ENCODE measurements at places on chromosomes 2 and 18.

DNA sequence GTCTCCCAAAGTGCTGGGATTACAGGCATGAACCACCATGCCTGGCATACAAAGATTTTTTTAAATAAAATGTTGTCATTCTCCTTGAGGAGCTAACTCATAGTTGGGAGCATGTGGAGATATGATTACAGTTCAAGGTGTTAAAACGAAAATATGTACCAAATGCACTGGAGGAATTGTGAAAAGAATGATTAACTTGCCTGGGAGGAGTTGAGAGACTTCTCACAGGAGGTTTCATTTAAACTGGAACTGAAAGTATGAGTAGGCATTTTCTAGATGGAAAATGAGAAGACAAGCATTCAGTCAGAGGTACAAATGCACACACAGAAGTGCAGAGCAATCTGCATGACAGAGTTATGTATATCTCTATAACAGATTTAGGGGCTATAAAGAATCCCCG is 126.6 kb upstream of the PDE1A start:
- no peak for DNase-seq

- no peak for DNase-seq
Observed at GRCh38 chr2:218444692-218445357, 25.9 kb downstream of the VIL1 start.

DNA sequence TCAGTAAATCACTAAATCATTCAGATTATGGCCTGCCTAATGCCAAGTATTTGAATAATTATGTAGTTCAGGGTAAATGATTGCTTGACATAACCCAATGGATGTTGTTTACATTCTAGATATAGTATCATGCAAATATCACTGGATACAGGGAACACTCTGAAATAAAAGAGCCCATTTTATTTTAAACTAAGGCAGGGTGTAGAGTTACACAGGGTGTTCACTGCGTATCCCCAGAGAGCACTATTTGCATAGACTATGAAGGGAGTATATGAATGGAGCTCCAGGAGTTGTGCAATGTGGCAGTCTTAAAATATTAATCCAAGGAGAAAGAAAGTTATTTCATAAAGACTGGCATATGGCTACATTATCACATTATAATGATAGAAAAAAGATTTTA is 701.1 kb upstream of the KLHL29 start:
- no peak for DNase-seq

GRCh38 chr2:184890311-184890710 is 292.0 kb downstream of the ZNF804A start:
- no peak for DNase-seq

GRCh38 chr2:69335311-69335710 is 51.7 kb downstream of the GFPT1 start:
- no peak for DNase-seq

GRCh38 chr2:162482463-162482862 is 138.5 kb downstream of the GCA start:
- no peak for DNase-seq

- DNase-seq = no peak
Observed at GRCh38 chr2:84816426-84817026, 64.4 kb downstream of the TRABD2A start.

- DNase-seq = no peak
Observed at GRCh38 chr2:31108561-31109286, 29.5 kb downstream of the GALNT14 start.

DNA sequence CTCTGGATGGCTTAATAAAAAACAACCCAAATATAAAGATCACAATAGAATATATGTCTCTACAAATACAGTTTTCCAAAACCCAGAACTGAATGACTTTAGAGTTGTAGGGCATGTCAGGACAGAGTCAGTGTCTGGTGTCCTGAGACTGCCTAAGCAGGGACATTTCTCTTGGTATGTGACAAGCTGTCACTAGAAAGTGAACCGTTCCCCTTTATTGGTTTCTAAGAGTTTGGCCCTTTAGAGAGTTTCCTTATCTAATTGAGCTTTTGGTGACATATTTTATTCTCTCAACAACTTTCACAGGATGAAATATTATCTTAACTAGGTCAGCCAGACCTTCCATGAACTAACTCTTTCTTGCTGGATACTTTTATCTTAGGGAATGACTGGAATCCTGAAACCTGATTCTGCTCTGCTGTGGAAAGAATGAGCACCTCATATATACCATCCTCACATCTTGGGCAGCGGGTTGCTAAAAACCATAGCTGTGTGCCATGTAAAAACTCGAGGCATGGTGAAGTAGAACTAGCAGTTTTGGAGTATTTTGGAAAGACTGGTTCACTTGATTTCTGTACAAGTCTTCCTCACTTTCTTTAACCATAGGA is 54.8 kb downstream of the CAVIN2 start:
- DNase-seq = no peak

GRCh38 chr2:47057687-47058002 is 97.5 kb downstream of the STPG4 start:
- no peak for DNase-seq

GRCh38 chr2:100110614-100111000 is 31.8 kb downstream of the AFF3 start:
- no peak for DNase-seq

- no peak for DNase-seq
Observed at GRCh38 chr2:183222751-183223150, 98.5 kb downstream of the NUP35 start.
